Activated CD4-positive, alpha-beta T cell treated with anti-CD3 and anti-CD28 coated beads, Interleukin-2, amount 50 U/mL, for 48 hours (primary cell): ENCODE measurements at places on chromosomes 2 and 18.

GRCh38 chr2:8121826-8122513, 559.9 kb upstream of the ID2 start:
- no peak for DNase-seq

DNA sequence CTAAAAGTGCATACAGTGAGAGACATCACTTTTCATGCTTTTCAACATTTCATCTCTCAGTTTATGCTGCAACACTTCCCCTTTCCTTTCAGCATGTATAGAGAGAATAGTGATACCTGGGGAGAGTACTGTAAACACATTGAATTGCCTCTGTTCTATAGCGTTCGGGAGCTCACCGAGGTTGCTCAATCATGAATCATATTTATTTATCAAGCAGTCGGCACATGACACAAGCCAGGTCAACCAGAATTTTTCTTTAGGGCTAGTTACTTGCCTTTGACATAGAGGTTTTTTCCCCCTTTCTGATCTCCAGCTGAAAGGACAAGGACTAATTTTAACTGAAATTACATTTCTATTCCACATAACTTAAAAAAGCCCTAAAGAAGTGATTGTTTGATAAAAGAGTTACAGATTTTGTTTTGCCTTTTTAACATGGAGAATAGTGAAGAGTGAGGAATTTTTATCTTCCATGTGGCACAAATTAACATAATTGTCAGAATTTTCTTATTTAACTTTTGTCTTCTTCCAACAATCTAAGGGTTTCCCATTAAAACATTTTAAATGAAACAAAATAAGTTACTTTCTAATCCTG, 690.9 kb upstream of the TMEFF2 start:
- no peak for DNase-seq

- DNase-seq, result no peak
These were observed 215.9 kb downstream of the PRKCE start for GRCh38 chr2:45867349-45867748.

GRCh38 chr2:96773922-96774321, 13.2 kb downstream of the CNNM4 start:
- peak; percentile 43 for DNase-seq

DNA sequence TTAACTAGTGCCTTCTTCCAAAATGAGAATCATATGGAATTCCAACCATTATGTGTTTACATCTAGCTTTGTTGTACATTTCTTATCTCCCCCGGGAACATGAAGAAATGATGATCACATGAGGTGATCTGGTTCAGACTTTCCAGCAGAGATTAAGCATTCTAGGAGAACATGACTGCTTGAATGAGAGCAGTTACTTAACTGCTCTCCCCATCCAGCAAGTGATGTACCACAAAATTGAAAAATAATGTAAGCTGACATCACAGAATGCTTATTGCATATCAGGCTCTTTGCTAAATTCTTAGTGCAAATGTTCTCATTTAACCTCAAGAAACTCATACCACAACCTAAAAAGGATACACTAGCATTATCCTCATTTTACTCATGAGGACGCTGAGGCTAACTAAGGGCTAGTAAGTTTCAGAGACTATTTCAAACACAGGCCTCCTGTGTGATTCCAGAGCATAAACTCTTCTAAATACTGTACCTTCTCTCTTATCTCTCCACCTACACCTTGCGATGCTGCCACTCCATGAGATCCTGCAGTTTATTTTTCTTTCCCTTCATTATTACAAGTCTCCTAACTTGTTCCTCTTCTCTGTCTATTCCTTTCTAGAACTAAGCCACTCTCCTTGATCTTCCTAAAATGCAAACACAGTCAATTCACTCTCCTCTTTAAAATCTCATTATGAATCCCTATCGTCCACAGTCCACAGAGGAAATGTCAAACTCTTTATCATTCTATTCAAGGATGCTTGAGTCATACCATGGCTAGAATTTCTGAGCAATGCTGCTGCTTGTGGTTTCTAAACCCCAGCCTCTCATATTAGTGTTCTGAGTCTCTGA, 1224.8 kb upstream of the ZEB2 start:
- DNase-seq, result no peak

- DNase-seq, result no peak
These were observed 29.1 kb downstream of the EXOC6B start for GRCh38 chr2:72796766-72797165.

DNA sequence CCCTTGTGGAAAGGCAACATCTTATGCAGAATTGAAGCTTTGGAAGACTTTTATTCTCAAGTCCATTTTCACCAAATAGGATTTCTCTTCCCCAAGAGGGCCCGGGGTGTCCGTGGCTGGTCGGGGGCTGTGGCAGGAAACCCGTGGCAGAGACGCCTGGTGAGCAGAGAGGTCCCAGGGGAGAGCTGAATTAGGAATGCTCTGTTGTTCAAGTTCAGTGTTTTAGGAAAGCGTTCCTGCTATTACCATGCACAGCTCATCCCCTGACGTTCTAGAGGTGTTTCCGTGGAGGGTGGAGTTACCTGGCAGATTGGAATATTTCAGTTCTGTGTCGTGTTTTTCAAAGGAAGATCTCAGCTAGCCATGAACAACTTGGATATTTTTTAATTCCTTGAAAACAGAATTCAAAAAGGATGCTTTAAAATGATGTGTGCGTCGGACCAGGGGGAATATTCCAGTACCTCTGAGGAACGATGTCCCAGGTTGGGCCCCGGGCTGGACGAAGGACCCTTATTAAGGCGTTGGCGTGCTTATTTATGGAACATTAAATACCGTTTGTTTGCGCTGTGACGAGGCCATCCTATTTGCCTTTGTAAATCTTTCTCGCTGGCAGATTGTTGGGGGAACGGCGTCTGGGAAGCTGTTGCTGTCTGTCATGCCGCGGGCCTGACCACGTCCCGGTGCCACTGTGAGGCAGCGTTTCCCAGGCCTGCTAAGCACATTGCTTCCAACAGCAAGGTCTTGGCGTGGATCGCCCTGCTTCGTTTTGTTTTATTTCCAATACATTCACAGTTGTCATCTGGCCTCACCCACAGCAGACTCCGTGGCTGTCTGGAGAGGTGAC, 8.2 kb downstream of the NFATC1 start:
- DNase-seq, result no peak

GRCh38 chr18:46261799-46262198, 157.6 kb downstream of the HAUS1 start:
- DNase-seq, result no peak

GRCh38 chr2:161373942-161374341, 42.2 kb upstream of the TBR1 start:
- no peak for DNase-seq

DNA sequence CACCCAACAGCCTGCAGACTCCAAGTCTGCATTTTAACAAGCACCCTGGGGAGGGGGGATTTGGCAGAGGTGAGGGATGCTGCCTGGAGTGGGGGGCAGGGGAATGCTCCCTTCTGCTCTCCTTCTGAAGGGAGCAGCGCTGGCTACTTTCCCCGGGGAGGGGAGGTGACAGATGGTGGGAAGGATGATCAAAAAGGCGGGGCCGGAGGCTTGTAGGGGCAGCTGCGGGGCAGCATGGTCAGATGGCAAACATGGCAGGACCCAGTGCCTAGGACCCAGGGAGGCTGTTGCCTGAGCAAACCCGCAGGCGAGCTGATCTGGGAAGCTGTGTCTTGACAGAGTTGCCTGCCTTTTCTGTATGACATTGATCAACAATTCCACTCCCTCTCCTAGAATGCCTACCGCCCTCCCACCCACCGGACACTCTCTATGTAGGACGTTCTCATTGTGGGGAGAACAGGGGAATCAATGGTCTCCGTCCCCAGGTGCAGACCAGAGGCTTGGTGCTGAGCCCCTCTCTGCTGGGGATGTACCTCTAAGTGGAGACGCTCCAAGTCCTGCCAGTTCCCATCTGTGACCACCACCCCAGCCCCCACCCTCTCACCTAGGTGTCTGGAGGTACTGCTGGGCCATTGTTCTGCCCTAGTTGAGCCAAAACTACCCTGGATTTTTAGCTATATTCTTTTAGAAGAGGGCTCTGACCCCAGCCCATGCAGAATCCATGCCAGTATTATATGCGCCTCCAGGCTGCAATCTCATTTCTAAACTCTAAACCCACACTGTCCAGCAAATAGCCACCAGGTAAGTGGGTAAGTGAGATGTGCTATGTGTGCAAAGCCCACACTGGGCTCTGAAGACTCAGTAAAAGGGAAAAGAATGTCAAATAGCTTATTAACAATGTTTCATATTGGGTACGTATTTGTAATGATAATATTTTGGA, 89.7 kb upstream of the SEC11C start:
- DNase-seq, result no peak

DNA sequence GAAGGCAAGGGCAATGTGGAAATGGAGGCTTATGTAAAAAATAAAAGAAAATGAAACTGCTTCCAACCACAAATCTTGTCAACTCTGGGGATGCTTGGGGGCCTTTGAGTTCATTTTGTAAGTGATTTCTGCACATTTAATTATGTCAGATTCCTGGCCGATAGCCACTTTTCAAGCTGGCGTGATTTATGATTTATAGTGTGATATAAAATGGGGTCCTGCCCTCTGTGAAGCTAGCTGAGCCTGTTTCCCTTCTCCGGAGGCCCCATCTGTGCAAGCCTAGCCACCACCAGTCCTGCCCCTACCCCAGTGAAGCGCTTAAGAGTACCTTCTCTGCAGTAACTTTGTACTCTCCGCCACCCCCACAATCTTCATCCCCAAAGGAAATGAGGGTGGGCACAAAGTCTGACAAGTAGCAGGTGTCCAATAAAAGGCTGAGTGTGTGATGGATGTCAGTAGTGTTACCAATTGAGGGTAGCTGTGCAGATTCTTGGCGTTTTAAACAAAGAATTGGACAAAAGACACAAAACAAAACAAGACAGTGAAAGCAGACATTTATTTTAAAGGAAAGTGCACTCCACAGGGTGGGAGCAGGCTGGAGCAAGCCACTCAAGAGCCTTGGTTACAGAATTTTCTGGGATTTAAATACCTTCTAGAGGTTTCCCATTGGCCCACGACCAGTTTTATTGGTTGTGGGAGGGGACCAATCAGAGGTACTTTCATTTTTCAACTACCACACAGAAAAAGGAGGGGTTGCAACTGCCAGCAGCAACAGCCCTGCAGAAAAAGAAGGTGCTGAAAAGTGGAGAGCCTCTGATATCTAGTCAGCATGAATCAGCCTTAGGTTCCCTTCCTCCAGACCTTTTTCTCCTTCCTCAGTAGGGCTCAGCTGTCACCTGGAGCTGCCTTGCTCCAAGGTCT, 39.0 kb upstream of the SIX3 start:
- DNase-seq, result no peak
